ENCODE measurements at places on chromosomes 2 and 18. TPM values are rescaled to one million over a fixed set of nuclear protein-coding genes. Genes with fewer than 3 reads are reported as not detected.

DNA sequence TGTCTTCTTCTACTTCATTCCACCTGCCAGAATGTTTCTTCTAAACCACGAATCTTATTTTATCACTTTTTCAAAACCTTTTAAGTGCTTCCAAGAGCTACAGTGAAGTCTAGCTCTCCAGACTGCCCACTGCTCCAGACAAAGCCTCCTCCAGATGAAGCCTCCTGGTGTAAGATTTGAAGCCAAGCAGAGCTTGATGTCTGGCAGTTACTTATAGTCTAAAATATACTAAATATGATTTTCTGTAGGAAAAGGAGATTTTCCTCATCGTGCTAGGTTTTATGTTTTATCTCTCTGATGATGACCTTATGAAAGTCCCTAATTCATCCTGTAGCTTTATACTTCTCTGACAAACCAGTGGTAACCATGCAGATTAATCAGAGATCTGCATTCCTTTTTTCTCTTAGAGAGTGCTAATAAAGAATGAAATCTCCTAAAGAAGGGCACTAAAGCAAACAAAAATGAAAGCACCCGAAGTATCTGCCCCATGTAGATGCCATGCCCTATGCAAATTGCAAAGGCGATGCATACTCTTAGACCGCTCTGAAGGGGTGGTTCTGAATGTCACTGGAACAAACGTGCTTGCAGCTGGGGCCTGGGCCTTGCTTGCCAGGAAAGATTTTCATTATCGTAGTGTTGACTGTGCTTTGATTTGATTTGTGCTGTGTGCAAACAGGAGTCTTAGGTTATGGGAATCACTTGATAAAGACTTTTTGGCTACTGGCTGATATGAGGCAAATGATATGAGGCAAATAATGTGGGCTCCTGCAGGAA is 314.2 kb downstream of the PID1 start:
- no peak for DNase-seq

DNA sequence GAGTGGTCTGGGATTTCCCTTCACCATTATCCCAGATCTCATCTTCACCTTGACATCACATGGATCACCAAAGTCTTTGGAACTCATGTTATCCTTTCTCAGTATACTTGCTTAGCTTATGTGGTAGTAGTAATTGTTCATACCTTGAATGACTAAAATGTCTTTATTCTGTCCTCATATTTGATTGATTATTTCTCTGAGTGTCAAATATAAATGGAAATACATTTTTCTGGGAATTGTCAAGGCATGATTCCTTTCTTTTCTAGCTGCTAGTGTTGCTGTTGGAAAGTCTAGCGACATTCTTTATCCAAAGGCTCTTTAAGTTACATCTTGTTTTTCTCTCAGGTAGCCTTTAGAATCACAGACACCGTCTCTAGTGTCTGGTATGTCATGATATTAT is 334.4 kb downstream of the CMPK2 start:
- no peak for DNase-seq

DNA sequence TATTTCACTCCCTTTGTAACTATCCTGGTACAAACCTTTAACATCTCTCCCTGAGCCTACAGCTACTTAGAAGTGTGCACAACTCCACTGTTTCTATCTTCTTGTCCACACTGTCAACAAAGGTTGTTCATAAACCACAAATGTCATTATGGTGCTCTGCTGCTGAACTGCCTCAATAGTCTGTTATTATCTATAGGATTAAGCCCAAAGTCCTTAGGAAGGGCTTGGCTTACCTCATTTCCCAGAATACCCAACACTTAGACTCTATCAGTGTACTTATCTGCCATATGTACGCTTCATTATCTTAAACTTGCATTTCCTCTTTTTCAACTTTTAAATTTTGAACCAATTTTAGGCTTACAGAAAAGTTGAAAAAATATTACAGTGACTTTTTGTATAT is 94.2 kb downstream of the HNMT start:
- no peak for DNase-seq

GRCh38 chr2:130972410-130972809 is 120.8 kb downstream of the FAM168B start:
- no peak for DNase-seq

Gene OSBPL6
- polyA plus RNA-seq: 2.7 TPM

Gene CPO
- polyA plus RNA-seq: not detected
